Activated naive CD8-positive, alpha-beta T cell treated with anti-CD3 and anti-CD28 coated beads, Interleukin-2, amount 10 ng/mL, durations not matched to agents 7 days and 5 days (primary cell): ENCODE measurements at places on chromosomes 7 and 10.

- H3K4me1 ChIP-seq, result no peaks in the 10 kb centered on the region
- H3K27ac ChIP-seq, result no peak overlapping the region
- peaks cover 9% of the 10 kb centered on the region for H3K27me3 ChIP-seq
- no peaks in the 10 kb centered on the region for H3K36me3 ChIP-seq
- no peak for DNase-seq
- no peak overlapping the region for H3K4me3 ChIP-seq
Measured at GRCh38 chr10:29146311-29147100, 142.4 kb upstream of the LYZL1 start.

DNA sequence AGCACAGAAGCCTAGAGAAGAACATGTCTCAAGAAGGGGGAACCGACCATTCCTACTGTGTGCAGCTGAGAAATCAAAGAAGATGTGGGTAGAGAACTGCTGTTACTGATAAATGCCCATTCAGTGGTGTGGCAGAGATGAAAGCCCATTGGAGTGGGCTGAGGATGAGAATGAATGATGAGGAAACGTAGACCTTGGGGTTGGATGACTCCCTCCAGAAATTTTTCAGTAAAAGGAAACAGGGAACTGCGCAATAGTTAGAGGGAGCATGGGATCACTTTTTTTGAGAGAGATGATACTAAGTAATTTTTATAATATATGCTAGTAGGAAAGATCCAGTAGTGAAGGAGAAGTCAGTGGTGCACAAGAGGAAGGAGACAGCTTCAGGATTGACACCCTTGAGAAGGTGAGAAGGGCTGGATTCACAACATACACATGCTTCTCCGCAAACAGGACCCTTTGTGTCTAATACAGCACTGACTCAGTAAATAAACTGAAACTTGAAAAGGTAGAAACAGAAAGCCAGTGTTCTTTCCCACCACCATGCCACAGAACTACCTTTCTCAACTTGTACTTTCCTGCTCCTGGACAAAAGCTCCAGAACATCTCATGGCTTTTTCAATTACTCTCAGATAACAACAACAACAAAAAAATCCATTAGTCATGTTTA, 104.7 kb upstream of the IL6 start:
- no peak overlapping the region for H3K27ac ChIP-seq
- no peak for DNase-seq
- H3K36me3 ChIP-seq, result peaks cover 4% of the 10 kb centered on the region
- H3K4me3 ChIP-seq, result no peak overlapping the region
- no peaks in the 10 kb centered on the region for H3K4me1 ChIP-seq

GRCh38 chr7:103932389-103932788, 57.1 kb downstream of the RELN start:
- no peaks in the 10 kb centered on the region for H3K4me1 ChIP-seq
- H3K4me3 ChIP-seq, result no peak overlapping the region
- no peak overlapping the region for H3K27ac ChIP-seq
- no peak for DNase-seq

DNA sequence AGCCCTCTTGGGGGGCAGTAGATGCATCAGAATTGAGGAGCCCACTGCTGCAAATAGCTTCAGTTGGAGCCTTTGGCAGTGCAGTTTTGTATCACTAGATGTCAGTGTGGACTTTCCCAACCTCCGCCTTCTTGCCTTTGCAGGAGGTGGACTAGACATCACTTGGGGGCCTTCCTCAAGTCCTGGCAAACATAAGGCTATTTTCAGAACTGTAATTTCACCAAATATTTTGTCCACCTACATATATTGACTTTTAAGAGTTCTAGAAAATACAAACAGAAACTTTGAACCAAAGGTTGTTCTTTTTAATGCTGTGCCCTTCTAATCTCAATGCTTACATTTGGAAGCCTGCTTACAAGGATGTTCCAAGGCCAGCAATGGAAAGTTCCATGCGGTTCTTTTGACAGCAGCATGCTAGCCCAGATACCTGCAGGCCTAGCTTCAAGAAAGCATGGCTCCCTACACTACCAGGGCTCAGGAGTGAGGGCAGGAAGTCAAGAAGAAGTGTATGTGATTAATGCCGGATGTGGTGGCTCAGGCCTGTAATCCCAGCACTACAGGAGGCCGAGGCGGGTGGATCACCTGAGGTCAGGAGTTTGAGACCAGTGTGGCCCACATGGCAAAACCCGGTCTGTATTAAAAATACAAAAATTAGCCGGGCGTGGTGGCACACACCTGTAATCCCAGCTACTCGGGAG, 8.0 kb upstream of the ZNRF2 start:
- peaks cover 2% of the 10 kb centered on the region for H3K27me3 ChIP-seq
- no peak for DNase-seq
- no peak overlapping the region for H3K27ac ChIP-seq
- H3K4me1 ChIP-seq, result peaks cover 5% of the 10 kb centered on the region
- H3K4me3 ChIP-seq, result no peak overlapping the region

GRCh38 chr10:49379596-49380410, 16.1 kb downstream of the DRGX start:
- H3K27ac ChIP-seq, result no peak overlapping the region
- H3K4me3 ChIP-seq, result no peak overlapping the region

DNA sequence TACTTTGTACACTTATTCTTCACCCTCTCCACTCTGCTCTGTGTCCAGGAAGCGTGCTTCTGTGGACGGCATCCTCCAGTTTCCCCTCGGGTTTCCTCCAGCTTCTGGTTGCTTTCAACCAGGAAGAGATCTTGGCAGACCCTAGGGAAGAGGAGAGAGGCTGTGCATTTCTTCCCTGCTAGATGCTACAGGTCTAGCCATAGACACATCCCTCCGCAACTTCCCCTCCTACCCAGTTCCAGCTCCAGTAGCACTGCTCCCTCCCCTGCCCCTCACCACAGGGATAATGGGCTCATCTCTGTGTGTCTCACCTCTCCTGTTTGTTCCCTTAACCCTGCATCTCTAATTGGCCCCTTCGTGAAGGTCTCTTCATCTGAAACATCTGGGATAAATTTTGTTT, 16.3 kb downstream of the TLL2 start:
- peaks cover 11% of the 10 kb centered on the region for H3K27me3 ChIP-seq
- no peaks in the 10 kb centered on the region for H3K4me1 ChIP-seq

GRCh38 chr10:124725791-124726190, 18.4 kb downstream of the FAM53B start:
- H3K27ac ChIP-seq, result no peak overlapping the region
- H3K36me3 ChIP-seq, result peaks cover 8% of the 10 kb centered on the region
- no peak for DNase-seq
- H3K27me3 ChIP-seq, result no peaks in the 10 kb centered on the region
- H3K4me3 ChIP-seq, result no peak overlapping the region
- peaks cover 52% of the 10 kb centered on the region for H3K4me1 ChIP-seq

DNA sequence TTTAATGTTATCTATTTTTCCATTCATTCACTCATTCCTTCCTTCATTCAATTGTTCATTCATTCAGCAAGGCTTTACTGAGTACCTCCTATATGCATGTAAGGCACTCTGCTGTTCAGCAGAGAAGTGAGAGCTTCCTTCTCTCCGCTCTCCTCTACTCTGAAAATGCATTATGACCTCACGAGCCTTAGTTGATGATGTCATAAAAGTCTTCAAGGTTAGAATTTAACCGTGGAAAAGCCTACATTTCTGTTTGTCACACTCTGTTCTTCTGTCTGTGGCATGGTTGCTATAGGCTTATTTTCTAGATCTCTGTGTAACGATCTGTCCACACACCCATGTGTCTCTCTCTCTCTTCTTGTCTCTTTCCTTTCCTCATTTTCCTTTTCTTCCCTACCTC, 17.1 kb downstream of the ODAD2 start:
- H3K4me1 ChIP-seq, result no peaks in the 10 kb centered on the region
- no peak overlapping the region for H3K27ac ChIP-seq
- DNase-seq, result no peak
- no peaks in the 10 kb centered on the region for H3K36me3 ChIP-seq
- peaks cover 6% of the 10 kb centered on the region for H3K27me3 ChIP-seq
- no peak overlapping the region for H3K4me3 ChIP-seq

DNA sequence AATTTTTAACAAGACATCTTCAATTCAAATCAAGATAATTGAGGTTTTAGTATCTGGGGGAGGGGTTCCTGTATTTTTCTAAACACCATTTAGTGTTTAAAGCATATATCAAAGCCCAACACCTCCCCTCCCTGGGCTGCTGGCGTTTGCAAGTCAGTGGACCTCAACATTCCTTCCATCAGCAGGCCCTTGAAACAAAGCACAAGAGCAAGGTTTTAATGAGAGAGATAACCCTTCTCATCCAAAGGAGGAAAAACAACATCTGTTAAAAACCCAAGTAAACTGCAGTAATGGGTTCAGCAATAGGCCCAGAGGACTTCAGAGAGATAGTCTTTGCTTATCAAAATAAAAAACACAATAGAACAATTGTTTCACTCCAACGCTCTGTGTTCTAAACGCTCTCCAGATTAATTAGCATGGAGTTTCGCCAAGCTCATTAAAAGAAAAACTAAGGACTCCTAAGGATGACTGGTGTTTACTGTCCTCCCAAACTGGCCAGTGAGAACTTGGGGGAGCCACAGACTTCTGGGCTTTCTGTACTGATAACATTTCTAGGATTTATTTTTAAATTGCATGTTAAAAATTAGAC, 2.5 kb downstream of the JCAD start:
- H3K27ac ChIP-seq, result no peak overlapping the region
- H3K36me3 ChIP-seq, result no peaks in the 10 kb centered on the region
- peaks cover 78% of the 10 kb centered on the region for H3K27me3 ChIP-seq
- H3K4me1 ChIP-seq, result peaks cover 4% of the 10 kb centered on the region
- no peak for DNase-seq
- no peak overlapping the region for H3K4me3 ChIP-seq

DNA sequence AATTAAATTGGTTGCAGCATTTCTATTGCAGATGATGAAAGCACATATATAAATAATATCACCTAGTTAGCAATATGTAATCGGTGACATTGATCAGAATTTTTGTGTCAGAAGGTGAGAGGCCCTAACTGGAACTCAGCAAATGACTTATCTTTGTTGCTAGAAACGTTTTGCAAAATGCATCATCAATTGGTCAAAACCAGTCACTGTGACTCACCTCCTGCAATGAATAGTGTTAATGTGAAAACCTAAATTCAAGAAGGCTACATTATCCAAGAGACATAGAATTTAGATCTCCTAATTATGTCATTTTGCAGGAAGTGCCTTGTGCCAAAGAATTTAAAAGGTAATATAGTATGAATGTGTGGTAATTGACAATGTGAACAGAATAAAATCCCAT, 9.8 kb upstream of the PNLIPRP3 start:
- no peaks in the 10 kb centered on the region for H3K4me1 ChIP-seq
- no peak overlapping the region for H3K27ac ChIP-seq
- no peaks in the 10 kb centered on the region for H3K36me3 ChIP-seq
- no peak for DNase-seq

DNA sequence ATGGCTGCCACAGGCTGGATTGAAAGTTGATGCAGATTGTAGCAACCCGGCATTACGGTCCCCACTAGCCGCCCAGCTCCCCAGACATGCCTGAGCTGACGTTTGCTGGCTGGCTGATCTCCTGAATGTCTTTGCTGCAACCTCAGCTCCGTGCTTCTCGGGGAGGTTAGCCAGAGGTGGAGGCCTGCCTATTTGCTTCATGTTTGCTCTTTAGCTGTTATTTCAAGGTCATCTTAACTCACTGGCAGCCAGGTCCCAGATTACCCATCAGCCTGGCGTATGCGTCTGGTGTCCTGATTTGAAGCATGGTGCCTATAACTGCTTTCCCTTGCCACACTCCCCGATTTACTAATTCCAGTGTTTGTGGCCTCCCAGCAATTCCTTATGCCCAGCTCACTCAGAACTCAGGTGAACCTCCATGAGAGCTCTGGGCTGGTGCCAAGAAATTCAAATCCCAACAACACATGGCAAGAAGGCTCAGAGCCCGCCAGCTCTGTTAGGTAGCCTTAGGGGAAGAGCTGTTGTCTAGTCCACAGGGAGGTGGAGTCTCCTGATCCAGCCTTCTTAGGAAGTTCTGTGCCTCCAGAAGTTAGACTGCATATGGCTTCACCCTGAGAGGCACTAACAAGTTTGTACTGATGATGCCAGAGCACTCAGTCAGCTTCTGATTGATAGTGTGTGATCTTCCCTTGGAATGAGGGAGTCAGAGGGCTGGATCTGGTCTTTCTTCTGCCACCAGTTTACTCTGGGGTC, 69.7 kb upstream of the EXOC4 start:
- H3K4me3 ChIP-seq, result no peak overlapping the region
- DNase-seq, result no peak
- no peaks in the 10 kb centered on the region for H3K36me3 ChIP-seq
- H3K27ac ChIP-seq, result no peak overlapping the region
- peaks cover 17% of the 10 kb centered on the region for H3K27me3 ChIP-seq
- H3K4me1 ChIP-seq, result no peaks in the 10 kb centered on the region

DNA sequence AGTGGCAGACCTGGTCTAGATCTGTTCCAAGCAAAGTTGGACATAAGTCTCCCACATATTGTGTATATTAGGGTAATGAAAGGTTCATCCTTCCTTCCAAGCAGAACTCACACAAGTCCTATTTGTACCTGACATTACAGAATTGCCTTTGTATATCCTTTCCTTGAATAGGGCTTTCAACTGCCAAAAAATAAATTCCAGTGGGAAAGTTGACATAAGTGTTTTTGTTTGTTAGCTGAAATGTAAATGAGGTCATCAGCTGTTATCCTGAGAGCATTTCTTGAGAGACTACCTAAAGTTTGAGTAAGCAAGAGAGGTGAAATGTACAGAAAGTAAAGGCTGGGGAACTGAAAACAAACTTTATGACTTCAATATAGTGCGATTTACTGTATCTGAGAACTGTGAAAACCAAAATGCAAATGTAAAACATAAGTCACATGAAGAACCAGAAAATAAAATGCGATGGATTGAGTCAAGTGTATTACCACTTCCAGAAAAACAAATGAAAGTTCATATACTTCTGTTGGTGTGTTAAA, 527.3 kb upstream of the SEMA3D start:
- no peak overlapping the region for H3K27ac ChIP-seq
- DNase-seq, result no peak
- H3K4me1 ChIP-seq, result no peaks in the 10 kb centered on the region
- H3K36me3 ChIP-seq, result no peaks in the 10 kb centered on the region
- no peak overlapping the region for H3K4me3 ChIP-seq

DNA sequence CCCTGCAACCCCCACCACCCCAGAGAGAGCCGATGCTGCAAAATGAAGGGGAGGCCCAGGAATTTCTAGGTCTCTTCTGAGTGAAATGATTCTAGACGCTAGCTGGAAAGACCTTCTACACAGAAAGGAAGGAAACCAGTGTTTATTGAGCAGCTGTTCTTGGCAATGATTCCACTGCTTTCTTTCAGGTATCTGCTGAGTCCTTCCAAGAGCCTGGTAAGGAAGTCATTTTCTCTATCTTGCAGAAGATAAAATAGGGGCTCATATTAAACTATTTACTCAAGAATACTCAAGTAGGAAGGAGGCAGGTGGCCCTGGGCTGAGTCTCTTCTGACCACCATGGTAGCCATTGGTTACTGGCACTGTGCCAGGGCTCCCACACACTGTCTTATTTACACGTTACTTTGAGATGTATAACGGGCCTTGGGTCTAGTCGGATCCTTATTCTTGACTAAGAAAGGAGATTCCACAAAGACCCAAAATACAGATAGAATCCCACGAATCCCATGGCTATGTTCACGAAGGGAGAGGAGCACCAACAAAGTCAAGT, 112.1 kb downstream of the GALNT11 start:
- DNase-seq, result no peak
- H3K4me3 ChIP-seq, result no peak overlapping the region
- H3K27ac ChIP-seq, result no peak overlapping the region
- no peaks in the 10 kb centered on the region for H3K27me3 ChIP-seq
- peaks cover 2% of the 10 kb centered on the region for H3K4me1 ChIP-seq
- H3K36me3 ChIP-seq, result peaks cover 38% of the 10 kb centered on the region
